ENCODE measurements at places on chromosomes 13 and 19.

- no peak for DNase-seq
Observed at GRCh38 chr13:34340534-34340933, 522.6 kb downstream of the RFC3 start.

- no peak for DNase-seq
Observed at GRCh38 chr19:23800271-23800670, 41.6 kb upstream of the ZNF681 start.

GRCh38 chr19:11225815-11226214, 13.6 kb upstream of the ANGPTL8 start:
- DNase-seq: no peak

DNA sequence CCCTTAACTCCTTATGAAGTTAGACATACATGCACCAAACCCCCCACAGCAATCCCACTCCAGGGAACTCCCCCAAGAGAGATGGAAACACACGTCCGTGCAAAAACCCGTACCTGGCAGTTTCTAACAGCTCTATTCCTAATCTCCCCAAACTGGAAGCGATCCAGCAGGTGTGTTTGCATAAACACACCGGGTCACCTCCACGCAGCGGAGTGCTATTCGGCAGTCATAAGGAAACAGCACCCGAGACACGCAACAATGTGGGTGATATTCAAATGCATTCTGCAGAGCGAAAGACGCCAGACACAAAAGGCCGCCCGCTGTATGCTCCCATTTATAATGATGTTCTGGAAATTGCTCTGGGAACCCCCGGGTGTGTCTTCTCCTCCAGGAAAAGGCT, 6.8 kb upstream of the ZNRF4 start:
- no peak for DNase-seq

- DNase-seq: no peak
Observed at GRCh38 chr13:67462098-67462497, 232.0 kb upstream of the PCDH9 start.

- DNase-seq: no peak
Observed at GRCh38 chr13:30864433-30865122, 41.5 kb upstream of the MEDAG start.

DNA sequence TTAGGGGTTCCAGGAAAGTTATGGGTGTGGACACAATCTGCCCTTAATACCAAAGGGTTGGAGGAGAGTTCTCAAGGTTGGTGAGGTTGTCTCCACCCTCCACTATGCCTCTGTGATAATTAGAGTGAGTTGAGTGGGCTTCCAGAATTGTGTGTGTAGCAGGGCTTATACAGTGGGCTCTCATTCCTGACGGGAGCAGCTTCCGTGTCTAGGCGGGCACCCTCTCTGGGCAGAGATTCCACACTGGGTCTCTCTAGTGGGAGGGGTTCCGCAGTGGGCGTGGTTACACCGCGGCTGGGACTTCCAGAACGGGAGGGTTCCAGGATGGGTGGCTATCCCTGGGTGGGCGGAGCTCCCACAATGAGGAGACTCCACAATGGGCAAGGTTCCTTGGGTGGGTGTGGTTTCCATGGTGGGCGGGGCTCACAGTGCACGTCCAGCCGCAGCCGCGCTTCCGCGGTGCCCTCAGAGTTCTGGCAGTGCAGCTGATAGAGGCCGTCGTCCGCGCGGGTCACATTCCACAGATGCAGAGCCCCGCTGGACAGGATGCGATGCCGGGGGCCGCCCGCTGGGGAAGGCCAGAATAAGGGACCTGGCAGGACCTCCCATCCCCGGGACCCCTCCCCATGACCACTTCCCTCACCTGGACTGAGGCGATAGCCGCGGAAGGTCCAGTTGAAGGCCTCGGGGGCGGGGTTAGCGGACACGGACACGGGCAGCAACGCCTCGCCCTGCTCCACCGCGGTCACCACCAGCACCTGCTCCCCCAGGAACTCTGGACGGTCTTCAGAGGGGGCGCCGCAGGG, 8.4 kb downstream of the NPHS1 start:
- DNase-seq: no peak

DNA sequence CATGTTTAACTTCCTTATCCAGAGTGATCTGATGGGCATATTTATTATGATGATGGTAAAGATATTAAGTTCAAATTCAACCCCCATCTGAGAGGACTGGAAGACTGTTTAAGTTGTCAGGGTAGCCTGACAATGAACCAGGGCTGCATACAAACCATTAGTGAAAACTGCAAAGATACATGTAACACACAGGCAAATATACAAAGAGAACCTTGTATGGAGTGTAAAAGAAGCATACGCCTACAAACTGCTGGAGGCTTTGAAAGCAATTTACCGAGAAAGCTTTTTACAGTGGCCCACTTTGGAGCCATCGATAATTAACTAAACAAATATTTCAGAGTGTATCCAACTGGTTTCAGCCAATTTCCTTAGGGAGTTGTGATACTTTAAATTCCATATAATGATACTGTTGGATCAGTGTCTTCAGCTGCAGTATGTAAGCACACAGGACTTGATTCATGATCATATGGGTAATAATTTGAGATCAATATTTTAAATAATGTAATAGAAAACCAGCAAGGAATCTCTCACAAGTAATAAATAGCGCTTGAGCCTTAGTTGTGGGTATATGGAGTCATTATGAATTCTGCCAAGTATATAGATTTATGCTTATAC, 231.5 kb upstream of the SPRY2 start:
- no peak for DNase-seq

DNA sequence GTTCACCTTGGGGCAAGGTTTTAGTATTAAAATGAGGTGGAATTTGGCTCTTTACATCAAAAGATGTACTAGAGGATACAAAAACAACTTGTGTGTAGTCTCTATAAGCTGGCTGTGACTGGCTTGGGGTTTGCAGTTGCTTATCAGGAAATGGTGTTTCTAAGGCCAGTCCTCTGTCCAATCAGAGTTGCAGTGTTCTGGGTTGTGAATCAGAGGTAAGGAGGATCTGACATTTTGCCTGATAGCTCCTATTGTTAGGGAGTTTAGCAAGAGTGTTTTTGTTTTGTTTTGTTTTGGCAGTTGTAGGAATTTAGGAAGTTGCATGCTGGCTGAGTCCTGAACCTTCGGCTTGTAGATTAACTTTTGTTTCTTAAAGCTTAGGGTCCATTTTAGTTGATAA, 20.1 kb upstream of the ESD start:
- DNase-seq: no peak

DNA sequence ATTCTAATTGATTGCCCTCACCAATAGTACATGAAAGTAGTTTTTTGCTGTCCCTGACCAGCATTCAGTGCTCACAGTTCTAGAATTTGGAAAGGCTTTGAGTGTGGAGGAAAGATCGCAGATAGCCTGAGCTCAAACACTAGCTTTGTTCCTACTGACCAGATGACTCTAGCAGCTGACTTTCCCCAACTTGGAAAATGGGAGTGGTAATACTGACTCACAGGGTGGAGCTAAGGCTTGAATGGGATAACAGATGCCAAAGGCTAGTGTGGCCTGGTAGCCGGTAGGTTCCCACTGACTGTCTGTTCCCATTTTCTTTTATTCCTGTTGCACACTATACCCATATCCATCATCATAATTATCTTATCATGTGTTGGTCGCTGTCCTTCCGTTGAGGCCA, 3.7 kb downstream of the ZSCAN22 start:
- DNase-seq: no peak

DNA sequence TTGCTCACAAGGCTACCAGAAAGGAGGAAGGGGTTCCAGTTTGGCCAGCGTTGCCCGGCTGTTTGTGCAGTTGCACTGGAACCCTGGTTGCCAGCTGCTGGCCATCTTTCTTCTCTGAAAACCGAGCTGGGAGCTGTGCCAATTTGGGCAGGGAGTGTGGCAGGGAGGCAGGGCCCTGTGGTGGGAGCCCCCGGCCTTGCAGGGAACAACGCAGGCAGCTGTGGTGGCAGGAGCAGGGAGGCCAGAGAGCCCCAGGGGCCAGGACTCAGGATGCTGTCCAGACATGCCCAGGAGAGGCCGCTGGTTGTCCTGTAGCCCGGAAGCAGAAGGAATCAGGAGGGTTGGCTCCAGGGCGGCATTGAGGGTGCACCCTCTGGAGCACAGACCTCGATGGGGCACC, 4.8 kb downstream of the KMT5C start:
- DNase-seq: no peak

DNA sequence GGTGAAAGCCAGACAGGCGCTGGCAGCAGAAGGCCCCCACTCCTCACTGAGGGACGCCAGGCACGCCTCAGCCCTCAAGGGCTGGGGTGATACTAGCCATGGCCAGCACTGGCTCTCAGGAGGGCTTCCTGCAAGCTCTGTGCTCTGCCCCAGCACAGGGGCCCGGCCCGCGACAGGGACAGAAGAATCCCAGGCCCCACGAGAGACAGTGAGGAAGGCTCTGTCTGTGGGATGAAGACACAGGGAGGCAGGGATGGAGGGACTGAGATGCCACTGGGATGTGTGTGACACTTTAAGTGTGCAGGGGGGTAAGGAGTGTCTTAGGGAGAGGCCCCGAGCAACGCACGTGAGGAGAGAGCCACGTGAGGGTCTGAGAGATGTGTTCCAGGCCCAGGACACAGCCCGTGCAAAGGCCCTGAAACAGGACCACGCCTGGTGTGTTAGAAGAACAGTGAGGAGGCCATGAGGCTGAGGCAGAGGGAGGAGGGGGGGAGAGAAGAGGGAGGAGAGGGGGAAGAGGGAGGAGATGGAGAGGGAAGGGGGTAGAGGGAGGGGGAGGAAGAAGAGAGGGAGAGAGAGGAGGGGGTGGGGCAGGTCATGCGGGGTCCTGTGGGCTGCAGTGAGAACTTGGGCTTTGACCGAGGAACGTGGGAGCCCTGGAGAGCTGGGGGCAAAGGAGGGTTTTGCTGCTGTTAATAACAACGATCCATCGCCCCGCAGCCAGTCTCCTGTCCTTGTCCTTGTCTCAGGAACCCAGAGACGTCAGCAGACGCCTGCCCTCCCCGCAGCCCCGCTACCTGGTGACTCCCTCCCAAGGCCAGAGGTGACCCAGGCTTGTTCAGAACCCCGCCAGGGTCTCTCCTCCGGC, 7.2 kb downstream of the RPL36 start:
- no peak for DNase-seq

- no peak for DNase-seq
Observed at GRCh38 chr13:23644126-23644419, 73.9 kb downstream of the TNFRSF19 start.

- no peak for DNase-seq
Observed at GRCh38 chr19:57667228-57667627, 1.5 kb upstream of the ZSCAN4 start.

DNA sequence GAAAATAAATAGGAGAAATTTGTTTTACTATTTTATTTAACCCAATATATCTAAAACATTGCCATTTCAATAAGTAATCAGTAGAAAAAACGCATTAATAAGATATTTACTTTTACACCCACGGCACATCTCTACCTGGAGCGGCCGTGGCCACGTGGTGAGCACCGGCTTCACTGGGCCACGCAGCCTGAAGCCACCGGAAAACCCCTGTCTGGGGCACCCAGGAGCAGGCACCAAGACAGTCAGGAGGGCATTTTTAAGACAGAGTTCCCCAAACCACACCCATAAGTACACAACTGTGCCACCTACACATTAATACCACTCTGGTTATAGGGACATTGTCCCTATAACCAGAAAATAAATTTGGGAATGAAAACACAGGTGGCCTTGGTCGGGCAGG, 80.9 kb downstream of the SPACA7 start:
- no peak for DNase-seq

DNA sequence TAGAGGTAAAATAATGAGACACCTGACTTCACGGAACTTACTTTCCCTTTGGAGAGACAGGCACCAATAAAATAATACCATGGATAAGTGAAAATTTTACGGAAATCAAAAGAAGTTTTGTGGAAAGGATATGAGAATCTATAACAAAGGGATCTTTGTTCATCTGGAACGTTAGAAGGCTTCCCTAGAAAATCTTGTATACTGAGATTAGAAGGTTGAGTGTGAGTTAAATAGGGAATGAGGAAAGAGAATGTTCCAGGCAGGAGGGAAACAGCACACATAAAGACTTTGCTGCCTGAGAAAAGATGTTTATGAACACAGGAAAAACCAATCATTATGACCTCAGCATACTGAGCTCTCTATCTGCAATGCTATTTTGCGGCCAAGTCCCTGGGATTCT, 19.6 kb upstream of the RAP2A start:
- DNase-seq: no peak

DNA sequence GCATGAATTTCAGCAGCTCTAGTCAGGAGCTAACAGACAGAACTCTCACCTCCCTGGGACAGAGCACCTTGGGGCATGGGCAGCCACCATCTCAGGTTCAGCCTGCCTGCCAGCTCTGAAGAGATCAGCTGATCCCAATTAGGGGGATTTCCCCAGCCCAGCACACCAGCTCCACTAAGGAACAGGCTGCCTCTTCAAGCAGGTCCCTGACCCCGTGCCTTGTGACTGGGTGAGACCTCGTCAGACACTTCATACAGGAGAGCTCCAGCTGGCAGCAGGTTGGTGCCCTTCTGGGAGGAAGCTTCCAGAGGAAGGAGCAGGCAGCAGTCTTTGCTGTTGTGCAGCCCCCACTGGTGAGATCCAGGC, 84.5 kb upstream of the UFM1 start:
- peak; percentile 60 for DNase-seq

- DNase-seq: no peak
Observed at GRCh38 chr13:32045537-32045936, 14.0 kb downstream of the FRY start.

DNA sequence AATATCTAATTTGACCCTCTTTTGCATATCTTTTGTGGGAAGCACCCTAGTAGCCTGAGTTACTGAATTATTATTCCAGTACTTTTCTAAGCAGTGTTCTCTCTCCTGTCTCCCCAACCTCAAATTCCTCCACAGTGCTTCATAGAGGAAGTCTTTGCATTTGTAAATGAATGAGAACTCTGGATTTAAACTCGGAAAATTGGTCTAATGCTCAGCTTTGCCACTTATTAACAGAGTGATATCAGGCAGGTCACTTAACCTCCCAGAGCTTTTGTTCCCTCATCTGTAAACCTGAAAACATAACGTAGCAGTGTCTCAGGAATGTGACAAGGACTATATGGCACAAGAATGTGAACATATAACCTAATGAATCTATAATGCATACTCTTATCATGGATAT, 26.2 kb downstream of the FREM2 start:
- DNase-seq: no peak

GRCh38 chr13:66344805-66345517, 885.2 kb downstream of the PCDH9 start:
- DNase-seq: no peak

GRCh38 chr19:55678121-55678671, 3.2 kb downstream of the EPN1 start:
- DNase-seq: peak; percentile 72

- no peak for DNase-seq
Observed at GRCh38 chr13:34931572-34931971, 10.5 kb upstream of the NBEA start.

- no peak for DNase-seq
Observed at GRCh38 chr19:49924004-49924880, 4.8 kb upstream of the ATF5 start.

DNA sequence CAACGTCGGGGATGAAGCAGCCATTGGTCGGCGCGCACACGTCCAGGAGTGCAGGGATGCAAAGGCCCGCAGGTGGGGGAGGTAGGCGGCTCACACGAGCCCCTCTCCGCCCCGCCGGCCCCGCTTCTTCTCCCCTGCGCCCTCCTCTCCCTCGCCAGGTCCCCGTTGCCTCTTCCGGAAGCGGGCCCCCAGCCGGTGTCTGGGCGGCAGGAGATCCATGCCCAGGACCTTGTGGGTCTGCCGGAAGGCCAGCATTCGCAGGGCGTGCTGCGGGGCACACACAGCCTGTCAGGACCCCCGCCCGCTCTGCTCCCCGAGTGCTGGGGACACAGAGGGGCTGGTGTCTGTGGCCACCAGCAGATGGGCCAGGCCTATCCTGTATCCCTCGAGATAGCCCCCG, 19.7 kb upstream of the MATK start:
- no peak for DNase-seq

GRCh38 chr19:49833599-49833998, 15.5 kb downstream of the MED25 start:
- no peak for DNase-seq
